T follicular helper cell (primary cell): ENCODE measurements at places on chromosomes 1 and 21.

GRCh38 chr1:198560161-198560560, 19.7 kb upstream of the ATP6V1G3 start:
- no peak for DNase-seq

GRCh38 chr1:176379626-176380339, 83.2 kb upstream of the PAPPA2 start:
- no peak for DNase-seq

GRCh38 chr1:9078752-9079500, 9.5 kb upstream of the SLC2A5 start:
- no peak for DNase-seq

DNA sequence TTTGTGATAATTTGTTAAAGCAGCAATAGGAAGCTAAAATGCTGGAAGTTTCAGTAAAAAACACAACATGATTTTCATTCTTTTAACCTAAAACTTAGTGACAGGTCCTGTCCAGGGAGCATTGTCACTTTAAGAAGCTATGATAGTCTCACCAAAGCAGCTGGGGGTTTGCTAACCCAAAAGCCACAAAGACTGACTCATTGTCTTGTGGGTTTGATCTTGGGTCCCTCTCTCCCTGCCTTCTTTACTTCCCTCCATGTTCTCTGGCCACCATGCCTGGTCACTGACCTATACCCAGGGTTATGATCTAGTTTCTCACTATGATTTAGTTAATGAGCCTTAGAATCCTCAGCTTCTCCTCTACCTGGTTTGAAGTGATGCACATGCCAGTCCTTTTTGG, 213.5 kb upstream of the PTGFR start:
- DNase-seq: no peak

GRCh38 chr1:153447498-153448170, 12.8 kb downstream of the S100A7 start:
- no peak for DNase-seq

DNA sequence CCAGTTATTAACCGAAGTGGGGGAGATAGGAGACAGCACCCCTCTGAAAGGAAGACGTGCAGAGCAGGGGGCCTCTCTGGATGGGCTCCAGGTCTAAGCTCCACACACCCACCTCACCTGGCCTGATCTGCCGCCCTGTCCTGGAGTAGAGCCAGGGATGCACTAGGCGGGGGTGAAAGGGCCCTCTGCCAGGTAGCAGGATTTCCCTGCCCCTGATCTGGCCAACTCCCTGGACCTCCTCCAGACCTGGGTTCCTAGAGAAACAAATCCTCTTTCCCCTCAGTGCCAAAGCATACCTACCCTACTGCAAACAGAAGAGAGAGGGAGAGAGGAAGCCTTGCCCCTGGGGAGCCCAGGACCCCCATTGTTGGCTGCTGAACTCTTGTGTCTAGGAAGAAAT, 2.0 kb downstream of the CRABP2 start:
- no peak for DNase-seq

- DNase-seq: no peak
Measured at GRCh38 chr1:175390081-175390481, 197.5 kb upstream of the KIAA0040 start.

GRCh38 chr1:175197531-175197930, 5.0 kb upstream of the KIAA0040 start:
- DNase-seq: no peak

DNA sequence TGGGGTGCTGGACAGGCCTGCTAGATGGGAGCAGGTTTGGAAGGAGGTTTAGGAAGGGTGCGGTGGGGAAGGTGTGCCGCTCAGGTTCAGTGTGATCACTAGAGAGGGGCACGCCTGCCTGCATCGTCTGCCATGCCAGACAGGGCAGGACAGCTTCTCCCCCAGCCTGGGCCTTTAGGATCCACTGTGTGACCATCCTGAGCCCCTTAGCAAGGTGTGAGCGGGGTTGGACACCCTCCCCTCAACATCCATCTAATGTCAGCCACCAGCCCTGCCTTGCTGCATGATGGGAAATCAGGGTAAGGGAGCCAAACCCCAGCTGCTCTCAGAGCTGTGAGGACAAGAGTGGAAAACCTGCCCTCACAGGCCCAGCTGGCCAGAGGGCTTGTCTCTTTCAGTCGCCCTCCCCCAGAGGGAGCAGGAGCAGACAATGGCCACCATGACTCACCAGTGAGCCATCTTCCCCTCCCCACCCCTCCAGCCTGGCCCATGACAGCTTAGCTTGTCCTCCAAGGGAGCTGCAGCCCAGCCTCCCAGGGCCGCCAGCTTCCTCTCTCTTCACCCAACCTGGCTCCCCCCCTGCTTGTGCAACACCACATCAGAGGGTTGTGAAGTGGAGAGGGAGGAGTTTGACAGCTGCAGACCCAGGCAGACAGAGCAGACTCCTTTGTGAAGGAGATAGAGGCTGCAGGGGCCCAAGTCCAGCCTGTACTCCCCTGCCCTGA, 37.0 kb downstream of the NUAK2 start:
- peak; percentile 88 for DNase-seq

DNA sequence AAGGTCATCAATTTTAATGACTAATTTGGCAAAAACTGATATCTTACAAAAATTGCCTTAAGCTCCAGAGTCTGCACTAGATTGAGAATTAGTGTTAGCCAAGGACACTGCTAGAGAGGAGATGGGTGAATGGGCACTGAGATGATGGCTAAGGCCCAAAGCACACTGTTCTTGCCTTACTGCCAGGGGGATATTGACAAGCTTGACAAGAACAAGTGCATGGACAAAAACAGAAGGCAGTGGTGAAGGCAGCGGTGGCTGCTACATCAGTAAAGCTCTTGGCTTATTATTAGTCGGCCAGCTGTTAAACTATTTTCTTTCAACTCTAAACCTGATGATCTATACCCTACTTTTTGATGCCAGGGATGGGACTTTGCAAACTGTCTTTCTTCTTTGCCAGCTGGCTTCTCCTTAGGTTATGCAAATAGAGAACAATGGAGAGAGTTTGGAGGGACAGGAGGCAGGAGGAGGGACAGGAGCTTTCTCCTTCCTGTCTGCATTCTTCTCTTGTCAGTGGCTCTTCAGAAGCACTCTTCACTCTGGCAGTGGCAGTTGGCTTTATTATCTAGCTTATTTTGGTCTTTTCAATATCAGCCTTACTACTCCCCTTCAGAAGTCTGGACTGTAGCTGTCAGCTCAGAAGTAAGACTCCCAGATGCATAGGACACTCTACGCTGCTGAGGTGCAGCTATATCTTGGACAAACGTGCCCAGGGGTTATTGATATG, 853.5 kb upstream of the TMPRSS15 start:
- no peak for DNase-seq

DNA sequence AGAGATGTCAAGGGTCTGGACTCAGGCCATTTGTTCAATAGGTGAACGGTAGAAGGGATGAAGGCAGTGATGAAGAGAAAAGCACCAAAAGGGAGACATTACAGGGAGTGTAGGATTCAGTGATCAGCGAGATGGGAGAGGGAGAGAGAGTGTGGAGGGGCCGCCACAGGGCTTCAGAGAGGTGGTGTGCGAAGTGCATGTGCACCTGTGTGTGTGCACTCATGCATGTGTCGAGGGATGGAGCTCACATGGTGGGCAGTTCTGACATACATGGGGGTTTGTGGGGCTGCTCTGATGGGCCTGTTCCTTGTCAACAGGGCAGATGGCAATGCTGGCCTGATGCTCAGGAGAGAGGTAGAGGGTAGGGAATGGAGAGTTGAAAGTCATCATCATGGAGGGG, 11.4 kb upstream of the KCNA2 start:
- DNase-seq: no peak

DNA sequence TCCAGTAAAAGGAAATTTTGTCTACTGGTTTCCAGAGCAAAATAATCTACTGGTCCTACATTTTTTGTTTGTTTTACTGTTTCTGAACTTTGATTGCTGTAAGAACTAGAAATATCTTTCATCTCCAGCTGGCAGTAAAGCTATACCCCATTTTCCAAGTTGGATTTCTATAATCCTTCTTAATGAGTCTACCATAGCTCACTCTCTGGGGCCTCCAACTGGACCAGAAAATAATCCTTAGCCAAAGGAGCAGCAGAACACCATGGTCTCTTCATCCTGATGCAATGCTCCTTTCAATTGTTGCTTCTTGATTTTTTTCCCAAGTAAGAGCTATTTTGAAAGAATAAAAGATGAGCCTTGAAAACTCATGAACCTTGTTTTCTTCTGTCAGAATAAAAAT, 110.0 kb upstream of the COL11A1 start:
- no peak for DNase-seq

- DNase-seq: peak; percentile 3
Measured at GRCh38 chr1:74504125-74504932, 8.1 kb downstream of the LRRC53 start.

- DNase-seq: no peak
Measured at GRCh38 chr1:231188072-231188471, 26.2 kb downstream of the TRIM67 start.

- no peak for DNase-seq
Measured at GRCh38 chr1:65114322-65114721, 33.7 kb upstream of the AK4 start.

- DNase-seq: no peak
Measured at GRCh38 chr1:198671136-198671535, 32.3 kb downstream of the PTPRC start.

DNA sequence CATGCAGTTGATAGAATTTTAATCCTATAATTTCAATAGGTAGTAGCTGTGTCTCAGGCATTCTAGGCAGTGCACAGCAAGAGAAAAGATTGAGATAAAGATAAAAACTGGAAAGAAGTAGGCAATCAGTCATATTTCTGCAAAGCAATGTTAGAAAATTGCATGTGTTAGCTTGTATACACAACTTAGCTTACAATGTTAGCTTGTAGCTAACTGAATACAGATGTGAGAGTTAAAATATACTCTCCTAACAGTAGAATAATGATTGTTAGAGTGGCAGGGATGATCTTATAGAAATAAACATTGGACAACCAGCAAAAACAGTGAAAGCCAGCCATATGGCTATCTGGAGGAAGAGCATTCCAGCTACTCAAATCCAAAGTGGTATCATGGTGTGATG, 29.0 kb downstream of the PTPRC start:
- no peak for DNase-seq

- no peak for DNase-seq
Measured at GRCh38 chr1:71770121-71770520, 512.2 kb downstream of the NEGR1 start.

- DNase-seq: no peak
Measured at GRCh38 chr1:201251851-201252430, 31.4 kb upstream of the PKP1 start.

GRCh38 chr21:31289702-31290101, 54.4 kb downstream of the TIAM1 start:
- no peak for DNase-seq

DNA sequence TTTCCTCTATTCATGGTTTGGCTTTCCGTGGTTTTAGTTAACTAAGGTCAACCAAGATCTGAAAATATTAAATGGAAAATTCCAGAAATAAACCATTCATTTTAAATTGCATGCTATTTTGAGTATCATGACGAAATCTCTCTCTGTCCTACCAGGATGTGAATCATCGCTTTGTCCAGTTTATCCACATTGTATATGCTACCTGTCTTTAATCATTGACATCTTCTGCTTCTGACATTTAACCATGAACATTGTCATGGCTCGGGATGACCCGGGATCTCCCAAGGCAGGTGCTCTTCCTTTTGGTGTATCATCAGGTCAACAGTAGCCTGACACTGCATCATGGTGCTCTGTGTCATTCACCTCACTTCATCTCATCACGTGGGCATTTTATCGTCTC, 125.5 kb upstream of the HNRNPU start:
- no peak for DNase-seq

DNA sequence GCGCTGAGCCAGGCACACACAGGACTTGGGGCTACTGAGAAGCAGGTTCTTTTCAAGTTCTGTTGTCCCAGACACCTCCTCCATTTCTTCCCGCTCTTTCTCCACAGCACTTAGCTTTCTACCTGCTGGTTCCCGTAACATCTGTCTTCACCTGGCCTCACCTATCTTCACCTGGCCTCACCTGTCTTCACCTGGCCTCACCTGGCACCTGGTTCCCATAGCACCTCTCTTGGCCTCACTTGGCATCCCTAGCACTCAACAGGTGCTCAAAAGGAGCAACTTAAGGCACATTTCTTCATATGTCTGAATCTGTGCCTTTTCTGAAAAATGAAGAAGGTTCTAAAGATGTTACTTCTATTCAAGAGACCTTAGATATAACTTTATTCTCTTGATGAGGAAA, 10.4 kb downstream of the KCNK1 start:
- DNase-seq: no peak

- peak; percentile 14 for DNase-seq
Measured at GRCh38 chr1:42784946-42785693, at the start of gene TMEM269. TSS of gene TMEM269 (plus strand) at chr1:42784991. CDS start at chr1:42789894, 4,903 bp downstream.
